ENCODE measurements at places on chromosomes 11 and 22. TPM values are rescaled to one million over a fixed set of nuclear protein-coding genes. Genes with fewer than 3 reads are reported as not detected.

Gene SLC22A12
- polyA plus RNA-seq = not detected

Gene HTR3B
- not detected for polyA plus RNA-seq

Gene SCN3B
- 0.04 TPM for polyA plus RNA-seq

Gene ACRV1
- not detected for polyA plus RNA-seq

Gene ABCG4
- 0.20 TPM for polyA plus RNA-seq

Gene WT1
- not detected for polyA plus RNA-seq

Gene YAP1
- 116 TPM for polyA plus RNA-seq

Gene MALAT1
- 430 TPM for polyA plus RNA-seq

Gene PAX6
- not detected for polyA plus RNA-seq

Gene MPPED1
- not detected for polyA plus RNA-seq

Gene FOSL1
- polyA plus RNA-seq = 107 TPM

Gene ARHGEF17
- polyA plus RNA-seq = 97.7 TPM

Gene MAFF
- 29.5 TPM for polyA plus RNA-seq

Gene KRTAP5-2
- not detected for polyA plus RNA-seq

Gene CASP5
- polyA plus RNA-seq = not detected

Gene H19
- polyA plus RNA-seq = 0.41 TPM

Gene FAM111A
- 14.4 TPM for polyA plus RNA-seq

Gene SESN3
- polyA plus RNA-seq = 1.3 TPM

Gene MYOD1
- polyA plus RNA-seq = not detected

Gene SYT7
- 0.26 TPM for polyA plus RNA-seq

Gene NLRP14
- not detected for polyA plus RNA-seq

Gene SPDYC
- polyA plus RNA-seq = not detected

Gene PIWIL4
- 1.3 TPM for polyA plus RNA-seq

Gene ART5
- polyA plus RNA-seq = not detected

Gene OVOL1
- not detected for polyA plus RNA-seq

Gene MYRF
- polyA plus RNA-seq = 10.6 TPM

Gene ASPHD2
- 1.3 TPM for polyA plus RNA-seq

Gene HOATZ
- not detected for polyA plus RNA-seq

Gene SFI1
- polyA plus RNA-seq = 12.3 TPM

Gene PGA5
- polyA plus RNA-seq = not detected

Gene ZC3H12C
- polyA plus RNA-seq = 4.2 TPM

Gene FIBIN
- polyA plus RNA-seq = 5.3 TPM

Gene CADM1
- polyA plus RNA-seq = 27.8 TPM

Data from IMR-90 (cell line).